ENCODE measurements at places on chromosomes 2 and 18.

- no peak for DNase-seq
Measured at GRCh38 chr18:77407733-77408132, 158.1 kb downstream of the GALR1 start.

DNA sequence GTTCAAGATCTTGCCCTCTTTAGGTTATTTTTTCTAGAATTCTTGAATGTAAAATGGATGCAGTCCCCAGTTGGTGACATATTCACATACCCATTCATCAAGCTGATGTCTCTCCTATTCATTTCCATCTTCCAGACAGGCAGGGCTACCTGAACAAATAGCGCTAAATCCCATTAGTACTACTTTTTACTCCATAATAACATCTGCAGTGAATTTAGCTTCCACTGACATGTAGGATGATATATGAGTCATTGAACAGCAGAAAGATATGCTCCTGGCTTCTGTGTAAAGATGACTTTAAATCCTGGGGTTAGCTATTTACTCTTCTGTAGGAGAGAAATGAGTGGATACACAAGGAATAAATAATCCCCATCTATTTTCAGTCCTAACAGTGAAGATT is 194.7 kb downstream of the RND3 start:
- DNase-seq = no peak

GRCh38 chr2:47457268-47457667 is 54.3 kb downstream of the MSH2 start:
- peak; percentile 80 for DNase-seq

- no peak for DNase-seq
Measured at GRCh38 chr2:147247749-147248148, 597.1 kb upstream of the ACVR2A start.

DNA sequence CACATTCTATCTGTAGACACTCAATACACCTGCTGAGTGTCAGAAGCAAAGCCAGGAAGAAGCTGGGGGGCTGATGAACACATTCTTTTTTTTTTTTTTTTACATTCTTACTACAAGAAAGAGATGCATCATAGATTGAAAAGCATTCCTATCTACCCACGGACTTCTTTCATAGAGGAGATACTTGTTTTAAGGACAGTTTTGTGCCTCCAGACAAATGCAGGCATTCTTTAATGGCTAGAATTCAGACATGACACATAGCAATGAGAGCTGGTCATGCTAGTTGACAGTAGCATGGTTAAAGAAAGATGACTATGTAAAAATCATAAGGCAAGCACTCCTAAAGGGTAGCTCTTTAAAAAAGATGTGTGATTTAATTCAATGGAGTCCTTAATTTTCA is 110.2 kb downstream of the EPHA4 start:
- DNase-seq = no peak

DNA sequence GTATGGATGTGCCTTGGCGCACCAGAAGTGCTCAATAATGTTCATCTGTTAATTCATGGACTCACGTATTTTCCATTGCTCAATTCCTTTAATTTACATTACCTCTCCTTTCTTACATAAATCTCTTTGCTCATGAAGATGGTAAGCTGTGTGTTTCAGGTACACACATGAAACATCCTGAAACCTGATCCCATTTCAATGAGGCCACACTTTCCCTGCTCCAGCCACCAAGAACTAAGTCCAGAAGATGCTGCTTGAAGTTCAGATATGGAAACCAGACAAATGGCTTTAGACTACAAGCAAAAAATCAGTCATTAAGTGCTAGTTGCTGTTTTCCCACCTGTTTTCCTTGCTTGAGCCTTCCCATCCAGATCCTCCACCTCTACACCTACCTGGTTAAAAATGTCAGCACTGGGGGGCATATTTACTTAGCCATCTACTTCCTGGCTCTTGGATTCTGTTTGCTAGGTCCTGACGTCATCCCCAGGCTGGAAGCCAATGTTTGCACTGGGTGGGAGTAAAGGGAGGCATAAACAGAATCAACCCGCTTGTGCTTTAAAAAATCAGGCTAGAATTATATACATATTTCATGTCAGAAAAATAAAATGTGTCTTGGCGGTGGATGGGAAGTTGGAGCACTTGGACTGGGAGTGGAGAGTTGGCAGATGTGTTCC is 309.7 kb downstream of the OSR1 start:
- no peak for DNase-seq

DNA sequence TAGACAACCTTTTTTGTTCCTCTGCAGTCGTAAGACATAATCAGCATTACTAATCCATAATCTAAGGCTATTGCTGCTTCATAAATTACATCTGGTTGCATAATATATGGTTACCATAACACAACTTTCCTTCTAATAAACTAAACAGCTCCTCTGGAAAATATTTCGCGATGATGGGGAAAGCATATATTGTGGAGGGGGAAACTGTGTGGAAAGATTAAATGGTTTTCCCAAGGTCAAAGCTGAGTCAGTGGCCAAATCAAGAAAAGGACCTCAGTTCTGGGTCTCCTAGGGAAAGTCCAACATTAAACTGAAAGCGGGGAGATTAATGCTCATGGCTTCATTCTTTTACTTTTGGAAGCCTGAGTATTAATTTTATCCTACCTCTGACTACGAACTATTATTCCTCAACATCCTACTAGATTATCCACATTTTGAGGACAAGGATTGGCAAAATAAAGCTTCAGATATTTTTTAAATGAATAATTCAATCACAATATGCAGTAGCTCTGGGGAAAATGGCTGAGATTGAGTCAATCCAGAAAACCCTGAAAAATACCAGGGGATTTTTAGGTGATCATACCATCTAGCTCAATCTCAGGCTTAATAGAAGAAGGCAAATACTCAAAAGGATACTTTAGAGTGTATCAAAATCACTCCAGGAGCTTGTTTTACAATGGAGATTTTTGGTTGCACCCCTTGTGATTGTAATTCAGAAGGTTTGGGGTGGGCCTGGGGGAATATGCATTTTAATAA is 33.8 kb upstream of the STK17B start:
- peak; percentile 31 for DNase-seq

DNA sequence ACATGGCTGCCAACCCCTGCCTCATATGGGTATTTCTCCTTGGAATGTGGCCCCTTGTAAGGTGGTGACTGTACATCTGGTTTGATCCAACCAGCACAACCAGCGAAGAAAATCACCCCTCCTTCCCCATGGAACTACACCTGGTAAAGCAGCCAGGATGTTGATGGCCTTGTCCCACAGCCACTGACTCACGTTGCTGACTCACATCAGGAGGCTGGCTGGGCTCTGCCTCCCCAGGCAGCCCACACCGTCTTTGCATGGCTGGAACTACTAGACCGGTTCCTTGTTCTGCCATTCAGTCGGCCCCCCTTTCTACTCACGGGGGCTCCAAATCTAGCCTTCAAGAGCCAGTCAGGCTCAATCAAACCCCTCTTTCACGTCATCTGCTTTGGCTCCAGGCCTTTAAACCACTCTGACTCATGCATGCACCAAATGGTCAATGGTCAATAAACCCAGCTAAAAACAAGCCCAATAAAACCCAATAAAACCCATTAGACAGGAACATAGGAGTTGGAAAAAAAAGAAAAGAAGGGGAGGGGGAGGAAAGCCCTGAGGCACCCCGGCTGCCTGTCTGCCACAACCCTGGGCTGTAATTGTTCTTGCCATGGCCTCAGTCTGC is 114.8 kb downstream of the PLB1 start:
- no peak for DNase-seq

- DNase-seq = no peak
Measured at GRCh38 chr2:96144481-96145035, 682 bp downstream of the DUSP2 start.

GRCh38 chr2:62354771-62355561 is 151.0 kb downstream of the TMEM17 start:
- DNase-seq = no peak

DNA sequence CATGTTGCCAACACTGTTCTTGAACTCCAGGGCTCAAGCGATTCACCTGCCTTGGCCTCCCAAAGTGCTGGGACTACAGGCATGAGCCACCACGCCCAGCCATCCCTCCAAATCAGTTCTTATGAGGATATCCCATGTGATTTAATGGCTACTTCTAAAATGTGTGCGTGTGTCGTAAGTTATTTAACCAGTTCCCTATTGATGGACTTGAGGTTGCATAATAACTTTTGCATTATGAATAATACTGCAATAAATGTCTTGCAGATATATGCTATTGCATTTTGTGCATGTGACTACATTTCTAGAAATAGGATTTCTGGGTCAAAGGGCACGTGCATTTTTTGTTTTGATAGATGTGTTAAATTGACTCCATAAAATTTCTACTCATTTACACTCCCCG is 19.0 kb downstream of the DIPK1C start:
- no peak for DNase-seq

- no peak for DNase-seq
Measured at GRCh38 chr2:73896362-73897239, 3.8 kb downstream of the ACTG2 start.

GRCh38 chr2:74576863-74577229 is 22.3 kb downstream of the DOK1 start:
- peak; percentile 97 for DNase-seq

- no peak for DNase-seq
Measured at GRCh38 chr2:209423562-209424198, at the start of gene MAP2. TSS of gene MAP2 (plus strand) at chr2:209424047. CDS start at chr2:209653171, 229,124 bp downstream.

- no peak for DNase-seq
Measured at GRCh38 chr2:119292226-119292625, 68.6 kb downstream of the STEAP3 start.

DNA sequence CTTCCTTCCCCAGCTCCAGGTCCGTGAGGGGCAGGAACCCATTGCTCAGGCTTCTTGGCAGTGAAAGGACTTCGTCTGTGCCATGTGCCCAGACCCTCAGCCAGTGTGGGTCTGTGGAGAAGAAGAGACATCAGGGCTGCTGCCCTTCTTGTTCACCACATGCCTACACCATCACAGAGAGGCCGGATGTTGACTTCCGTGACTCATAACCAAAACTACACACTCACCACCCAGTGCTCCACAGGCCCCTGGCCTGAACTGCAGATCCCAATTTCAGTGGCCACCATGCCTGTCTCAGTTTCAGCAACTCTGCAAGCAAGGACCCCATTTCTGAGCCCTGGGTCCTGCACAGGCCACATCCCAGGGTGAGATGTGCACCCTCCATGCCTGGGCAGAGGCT is 332.6 kb upstream of the SALL3 start:
- DNase-seq = no peak

- no peak for DNase-seq
Measured at GRCh38 chr2:159125858-159126257, 157.4 kb downstream of the TANC1 start.

GRCh38 chr2:150689590-150689989 is 202.1 kb upstream of the RND3 start:
- DNase-seq = no peak

- peak; percentile 62 for DNase-seq
Measured at GRCh38 chr2:112839407-112840067, 3.0 kb upstream of the IL1B start.

DNA sequence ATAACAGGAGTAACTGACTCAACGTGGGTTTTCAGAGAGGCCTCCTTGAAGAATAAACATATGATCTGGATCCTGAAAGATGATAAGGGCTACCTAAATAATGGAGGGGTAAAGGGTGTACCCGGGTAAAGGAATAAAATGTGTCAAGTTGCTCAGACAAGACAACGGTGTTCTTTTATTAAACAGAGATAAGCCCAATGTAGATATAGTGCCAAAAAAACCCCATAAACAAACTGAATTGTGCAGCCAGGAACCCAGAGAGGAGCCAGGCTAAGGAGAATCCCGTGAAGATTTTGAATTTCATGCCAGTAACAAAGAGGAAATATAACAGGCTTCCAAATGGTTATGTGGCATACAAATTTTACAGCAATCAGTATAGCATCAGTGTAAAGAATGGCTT is 618.2 kb downstream of the CPS1 start:
- no peak for DNase-seq

GRCh38 chr2:47054868-47055267 is 100.2 kb downstream of the STPG4 start:
- DNase-seq = no peak

DNA sequence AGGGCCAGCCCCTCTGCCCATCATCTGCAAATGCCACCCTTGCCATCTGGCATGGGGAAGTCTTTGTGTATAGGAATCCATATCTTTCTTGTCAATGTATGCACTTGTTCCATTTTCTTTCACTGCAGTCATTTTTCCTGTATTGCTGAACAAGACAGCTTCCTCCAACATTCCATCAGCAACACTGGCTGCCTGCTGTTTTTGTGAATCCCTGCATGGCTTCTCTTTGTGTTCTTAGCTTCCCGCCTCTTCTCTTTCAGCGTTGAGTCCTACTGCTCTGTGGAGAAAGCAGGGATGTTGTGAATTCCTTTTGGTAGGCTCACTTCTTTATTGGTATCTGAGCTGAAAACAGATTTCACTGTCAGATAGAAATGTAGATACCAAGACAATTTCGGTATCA is 150.0 kb downstream of the LPIN1 start:
- no peak for DNase-seq

- no peak for DNase-seq
Measured at GRCh38 chr18:3262234-3263131, 550 bp downstream of the MYL12B start.

- no peak for DNase-seq
Measured at GRCh38 chr2:158103411-158104012, 1.8 kb downstream of the UPP2 start.

DNA sequence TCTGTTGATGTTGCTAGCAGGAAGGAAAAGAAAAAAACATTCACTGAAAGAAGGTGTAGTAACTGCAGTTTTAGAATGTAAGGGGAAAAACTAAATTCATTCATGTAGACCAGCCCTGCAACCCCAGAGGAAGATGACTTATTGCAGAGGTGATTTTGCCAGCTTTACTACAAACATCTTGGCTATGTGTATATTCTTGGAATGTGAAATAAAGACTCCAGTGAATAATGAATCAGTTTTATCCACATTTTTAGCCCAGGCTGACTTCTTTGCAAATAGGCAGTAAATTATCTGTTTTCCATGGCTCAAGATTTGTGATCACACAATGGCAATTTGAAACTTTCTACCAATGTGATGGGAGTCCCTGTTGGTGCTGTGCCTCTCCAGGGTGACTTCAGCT is 206.1 kb upstream of the SETBP1 start:
- DNase-seq = no peak

GRCh38 chr2:54423213-54423612 is 32.9 kb upstream of the SPTBN1 start:
- DNase-seq = no peak

GRCh38 chr2:3954261-3954660 is 250.9 kb downstream of the DCDC2C start:
- DNase-seq = no peak

- peak; percentile 54 for DNase-seq
Measured at GRCh38 chr2:69977186-69977585, 15.8 kb upstream of the ASPRV1 start.

GRCh38 chr2:37997629-37998028 is 72.5 kb downstream of the RMDN2 start:
- DNase-seq = no peak

GRCh38 chr2:25250331-25251070 is 82.1 kb upstream of the POMC start:
- DNase-seq = no peak

Measured in GF-D8 (cell line).